ENCODE measurements at places on chromosomes 12 and 14.

- no peak for DNase-seq
Observed at GRCh38 chr12:94534278-94534677, 74.6 kb upstream of the CEP83 start.

DNA sequence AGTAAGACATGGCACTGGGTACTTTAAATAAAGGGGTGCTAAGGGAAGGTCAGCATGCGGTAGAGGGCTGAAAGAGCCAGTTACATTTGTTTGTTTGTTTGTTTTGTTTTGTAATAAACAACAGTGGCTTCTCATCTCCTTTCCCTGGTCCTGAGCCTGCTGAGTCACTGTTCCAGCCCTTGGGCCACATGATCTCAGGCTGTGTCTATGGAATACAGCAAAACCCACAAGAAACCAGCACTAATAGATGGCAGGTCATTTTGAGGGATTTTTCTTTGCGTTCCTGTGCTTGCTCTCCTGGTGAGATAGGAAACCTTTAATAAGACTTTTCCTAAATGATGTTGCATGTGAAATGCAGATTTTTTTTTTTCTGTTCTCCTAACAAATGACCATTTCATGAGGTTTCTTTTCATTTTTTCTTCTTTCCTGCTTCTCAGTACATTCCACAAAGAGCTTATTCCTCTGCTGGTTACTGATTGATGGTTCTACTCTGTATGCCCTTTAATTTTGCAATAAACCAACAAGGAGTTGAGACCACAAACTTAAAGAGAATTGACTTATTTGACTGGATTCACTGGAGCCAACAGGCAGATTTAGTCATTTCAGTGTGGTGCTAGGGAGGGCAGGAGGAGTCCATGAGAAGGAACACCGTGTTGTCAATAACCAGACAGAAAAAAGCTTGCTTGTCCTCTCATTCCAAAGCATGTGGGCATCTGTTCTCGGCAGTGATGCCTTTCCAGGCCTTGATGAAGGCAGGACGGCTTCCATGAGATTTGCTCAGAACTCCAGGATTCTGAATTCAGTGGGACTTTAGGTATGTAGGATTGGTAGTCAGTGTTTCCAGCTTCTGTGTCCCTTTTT, 459.2 kb downstream of the RAD51B start:
- DNase-seq: no peak

- no peak for DNase-seq
Observed at GRCh38 chr12:39912211-39912980, 193.5 kb downstream of the SLC2A13 start.

DNA sequence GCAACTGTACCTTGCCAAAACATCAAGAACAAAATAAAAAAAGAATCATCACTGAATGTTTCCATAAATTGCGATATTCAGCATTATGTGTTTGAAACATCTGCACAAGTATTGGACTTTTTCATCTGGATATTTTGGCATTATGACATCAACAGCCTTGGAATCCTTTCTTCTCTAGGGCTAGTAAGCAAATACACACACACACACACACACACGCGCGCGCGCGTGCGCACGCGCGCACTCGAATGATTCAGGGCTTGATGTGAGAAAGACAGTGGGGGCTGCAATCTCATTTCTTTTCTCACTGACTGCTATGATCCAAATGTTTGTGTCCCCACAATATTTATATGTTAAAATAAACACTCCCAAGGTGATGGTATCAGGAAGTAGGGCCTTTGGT, 90.0 kb upstream of the SLC38A4 start:
- DNase-seq: no peak

DNA sequence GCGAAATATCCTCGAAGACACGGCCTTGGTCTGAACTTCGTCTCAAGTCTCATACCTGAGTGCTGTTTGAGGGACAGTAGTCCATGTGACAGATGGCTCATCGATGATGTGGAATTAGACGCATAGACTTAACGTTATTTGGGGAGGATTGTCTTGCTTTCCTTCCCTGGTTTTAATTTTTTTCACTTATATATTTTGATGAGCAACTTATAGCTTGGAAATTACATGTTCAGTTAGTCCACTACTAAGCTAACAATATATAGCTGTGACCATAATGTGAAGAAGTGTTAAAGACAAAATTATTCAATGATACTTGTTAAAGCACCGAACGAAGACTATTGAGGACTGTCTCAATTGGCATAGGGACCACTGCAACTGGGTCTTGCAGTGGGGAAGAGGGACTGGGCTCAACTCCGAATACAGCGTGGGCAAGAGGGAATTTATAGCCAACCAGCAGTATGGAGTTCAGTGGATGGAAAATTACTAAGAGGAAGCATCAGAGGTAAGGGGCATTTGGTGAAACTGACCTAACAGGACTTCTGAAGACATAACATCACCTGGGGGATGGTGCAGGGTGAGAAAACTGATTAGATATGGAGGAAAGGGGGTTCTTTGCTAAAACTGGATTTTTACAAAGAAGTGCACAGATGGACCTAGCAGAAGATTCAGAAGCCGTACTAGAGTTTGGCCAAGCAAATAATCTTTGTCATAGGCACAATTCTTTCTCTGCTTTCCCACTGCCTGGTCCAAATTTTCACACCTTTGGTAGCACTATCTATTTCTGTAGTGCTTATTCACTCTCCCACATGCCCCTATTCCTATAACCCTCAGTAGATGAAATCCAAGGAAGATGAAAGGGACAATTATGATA, 910 bp upstream of the TM7SF3 start:
- DNase-seq: no peak
